Panc1 (cell line): ENCODE measurements at places on chromosomes 2 and 18.

- no peak for DNase-seq
These were observed at the start of gene DIPK1C for GRCh38 chr18:74457043-74457724. TSS of gene DIPK1C (minus strand) at chr18:74457308. CDS start at chr18:74457259, 49 bp downstream.

DNA sequence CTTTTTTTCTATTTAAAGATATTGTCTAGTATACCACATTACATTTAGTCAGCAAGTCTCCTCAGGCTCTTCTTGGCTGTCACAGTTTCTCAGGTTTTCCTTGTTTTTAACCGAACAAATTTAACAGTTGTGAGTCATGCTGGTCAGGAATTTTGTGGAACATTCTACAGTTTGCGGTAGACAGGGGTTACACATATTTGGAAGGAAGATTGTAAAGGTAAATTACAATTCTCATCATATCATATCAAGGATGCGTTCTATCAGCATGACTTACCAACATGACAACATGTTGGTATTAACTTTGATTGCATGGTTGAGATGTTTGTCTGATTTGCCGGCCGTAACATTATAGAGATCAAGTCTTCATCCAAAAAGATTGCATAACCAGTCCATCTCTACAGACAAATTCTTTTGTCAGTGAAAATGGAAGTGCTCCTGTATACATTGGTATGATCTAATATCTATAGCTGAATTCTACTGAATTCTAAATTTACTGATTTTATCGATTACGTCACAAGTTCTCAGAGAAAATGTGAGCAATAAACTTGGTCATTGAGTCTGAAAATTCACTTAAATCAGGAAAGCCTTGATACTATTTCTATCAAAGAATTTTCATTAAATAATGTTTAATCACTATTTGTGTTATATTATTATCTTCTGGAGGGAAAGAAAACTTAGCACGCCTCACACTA, 664.4 kb upstream of the SLC8A1 start:
- no peak for DNase-seq

DNA sequence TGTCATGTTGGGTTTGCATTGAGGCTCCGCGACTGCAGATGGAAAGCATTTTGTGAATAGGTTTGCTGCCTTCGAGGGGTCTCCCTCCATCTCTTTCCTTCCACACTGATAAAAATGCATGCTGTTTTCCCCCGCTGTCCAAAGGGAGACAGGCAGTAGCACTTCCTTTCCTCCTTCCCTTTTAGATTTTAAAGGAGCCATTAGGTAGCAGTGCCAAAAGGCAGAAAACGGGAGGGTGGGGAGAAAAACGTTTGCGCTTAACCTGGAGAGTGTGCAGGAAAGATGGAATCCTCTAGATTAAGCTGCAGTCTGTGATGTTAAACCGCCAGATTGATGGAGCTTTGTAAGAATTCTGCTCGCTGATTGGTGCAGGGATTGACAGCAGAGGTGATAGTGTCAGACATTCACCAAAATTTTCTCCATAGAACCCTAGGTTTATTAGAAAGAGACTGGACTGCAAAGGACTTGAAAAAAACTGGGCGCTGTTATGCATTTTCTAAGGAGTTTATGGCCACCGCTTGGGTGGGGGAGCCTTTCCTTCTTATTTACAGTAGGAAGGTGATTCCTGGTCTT, 688 bp downstream of the MAPRE2 start:
- no peak for DNase-seq

- no peak for DNase-seq
These were observed 1.7 kb upstream of the GMPPA start for GRCh38 chr2:219496825-219497494.

- no peak for DNase-seq
These were observed 12.4 kb downstream of the TFCP2L1 start for GRCh38 chr2:121272596-121272995.

DNA sequence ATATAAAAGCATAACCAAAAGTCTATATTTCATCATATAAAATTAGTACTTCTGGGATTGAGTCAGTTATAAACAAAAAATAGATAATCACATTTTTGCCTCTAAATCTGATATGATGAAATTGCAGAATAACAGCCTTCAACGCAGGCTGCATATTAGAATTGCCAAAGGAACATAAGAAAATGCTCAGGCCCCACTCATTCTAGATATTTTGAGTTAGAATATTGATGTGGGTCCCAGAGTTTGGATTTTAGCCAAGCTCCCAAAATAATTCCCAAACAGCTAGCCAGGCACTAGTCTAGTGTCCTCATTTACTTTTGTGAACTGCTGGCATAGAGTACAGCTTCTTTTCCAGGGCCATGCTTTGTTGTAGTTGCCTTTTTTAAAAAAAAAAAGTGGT, 63.5 kb downstream of the ZDBF2 start:
- DNase-seq, result no peak

- no peak for DNase-seq
These were observed 6.5 kb downstream of the SH3BP4 start for GRCh38 chr2:234958311-234958710.

DNA sequence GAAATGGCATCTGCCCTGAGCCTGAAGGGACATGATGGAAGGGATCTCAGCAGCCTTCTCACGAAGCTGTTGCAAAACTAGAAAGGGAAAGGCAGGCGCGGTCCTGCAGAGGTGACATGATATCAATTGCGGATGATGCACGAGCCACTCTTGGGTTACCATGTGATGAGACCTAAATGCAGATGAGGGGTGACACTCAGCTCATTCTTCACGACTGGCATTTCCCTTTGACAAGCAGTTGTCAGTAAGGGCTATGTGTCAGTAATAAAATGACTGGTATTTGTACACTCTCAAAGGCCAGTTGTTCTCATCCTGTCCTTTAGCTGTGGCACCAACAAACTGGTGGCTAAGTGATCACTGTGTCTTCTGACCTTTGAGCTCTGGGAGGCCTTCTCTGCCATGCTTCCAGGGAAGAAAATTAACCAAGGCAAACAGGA, 273.6 kb downstream of the ETAA1 start:
- DNase-seq, result no peak

- DNase-seq, result no peak
These were observed 145.9 kb upstream of the RBMS1 start for GRCh38 chr2:160639472-160639871.

DNA sequence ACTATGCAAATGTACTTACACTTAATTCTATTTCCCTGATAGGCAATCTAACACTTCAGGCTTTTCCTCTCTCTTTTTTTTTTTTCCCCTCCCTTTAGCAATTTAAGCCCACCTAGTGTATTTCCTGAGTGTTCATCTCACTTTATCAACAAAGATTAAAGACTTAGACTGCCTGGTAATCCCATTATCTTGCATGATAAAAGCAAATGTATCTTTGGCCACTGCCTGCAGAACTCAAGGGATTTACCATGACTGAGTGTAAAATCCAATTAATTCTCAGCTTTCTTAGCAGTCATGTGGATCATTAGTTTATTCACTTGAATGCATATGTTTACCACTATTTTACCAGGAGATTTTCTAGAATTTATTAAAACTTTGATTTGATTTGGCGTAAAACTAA, 1102.2 kb upstream of the GYPC start:
- no peak for DNase-seq

DNA sequence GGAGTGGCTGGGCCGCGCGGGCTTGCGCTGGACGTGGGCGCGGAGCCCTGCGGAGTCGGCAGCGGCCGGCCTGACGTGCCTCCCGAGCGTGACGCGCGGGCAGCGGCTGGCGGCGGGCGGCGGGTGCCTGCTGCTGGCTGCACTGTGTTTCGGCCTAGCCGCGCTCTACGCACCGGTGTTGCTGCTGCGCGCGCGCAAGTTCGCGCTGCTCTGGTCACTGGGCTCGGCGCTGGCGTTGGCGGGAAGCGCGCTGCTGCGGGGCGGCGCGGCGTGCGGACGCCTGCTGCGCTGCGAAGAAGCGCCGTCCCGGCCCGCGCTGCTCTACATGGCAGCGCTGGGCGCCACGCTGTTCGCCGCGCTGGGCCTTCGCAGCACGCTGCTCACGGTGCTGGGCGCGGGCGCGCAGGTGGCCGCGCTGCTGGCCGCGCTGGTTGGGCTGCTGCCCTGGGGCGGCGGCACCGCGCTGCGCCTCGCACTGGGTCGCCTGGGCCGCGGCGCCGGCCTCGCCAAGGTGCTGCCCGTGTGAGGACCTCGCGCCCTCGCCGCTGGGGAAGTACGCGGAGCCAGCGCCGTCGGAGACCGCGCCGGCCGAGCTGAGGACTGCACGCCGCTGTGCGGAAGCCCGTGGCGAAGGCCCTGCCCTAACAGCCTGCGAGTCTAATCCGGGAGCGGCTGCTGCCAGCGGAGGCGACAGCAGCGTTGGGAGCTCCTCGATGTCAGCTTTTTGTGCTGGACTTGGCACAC, 526 bp downstream of the SFT2D3 start:
- no peak for DNase-seq

- no peak for DNase-seq
These were observed 889 bp downstream of the ZC3H15 start for GRCh38 chr2:186486651-186487647.

DNA sequence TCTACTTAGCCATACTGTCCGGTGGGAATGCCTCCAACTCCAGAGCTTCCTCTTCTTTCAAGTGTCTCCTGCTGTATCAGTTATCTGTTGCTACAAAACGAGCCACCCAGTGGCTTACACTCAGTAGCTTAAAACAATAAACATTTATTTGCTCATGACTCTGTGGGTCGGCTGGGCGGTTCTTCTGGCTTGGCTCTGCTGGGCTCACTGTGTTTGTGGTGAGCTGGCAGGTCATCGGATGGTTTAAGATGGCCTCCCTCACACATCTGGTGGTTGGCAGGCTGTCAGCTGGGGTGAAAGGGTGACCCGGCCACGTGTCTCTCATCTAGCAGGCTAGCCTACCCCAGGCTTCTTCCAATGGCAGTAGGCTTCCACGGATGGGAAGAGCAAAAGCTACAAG, 122.4 kb upstream of the SLC1A4 start:
- no peak for DNase-seq

DNA sequence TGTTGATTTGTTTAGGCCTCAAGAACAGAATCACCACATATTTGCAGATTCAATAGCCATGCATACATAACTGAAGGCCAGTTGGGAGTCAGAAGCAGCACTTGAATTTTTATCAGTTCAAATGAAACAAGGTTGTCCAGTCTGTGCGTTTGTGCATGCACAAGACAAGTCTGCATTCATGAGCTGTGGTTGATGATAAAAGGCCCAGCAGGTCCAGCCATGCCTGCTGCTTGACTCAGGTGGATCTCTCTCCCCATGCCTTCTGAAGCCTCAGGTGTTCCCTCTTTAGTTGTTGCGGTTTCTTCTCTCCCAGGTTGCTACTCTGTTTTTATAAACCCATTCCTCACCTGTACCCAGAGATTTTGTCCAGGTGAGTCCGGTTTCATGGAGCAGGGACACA, 124.5 kb downstream of the CCDC102B start:
- no peak for DNase-seq

GRCh38 chr2:35522450-35522849, 833.1 kb upstream of the CRIM1 start:
- no peak for DNase-seq

- no peak for DNase-seq
These were observed 3.8 kb upstream of the OSR1 start for GRCh38 chr2:19362094-19362754.

DNA sequence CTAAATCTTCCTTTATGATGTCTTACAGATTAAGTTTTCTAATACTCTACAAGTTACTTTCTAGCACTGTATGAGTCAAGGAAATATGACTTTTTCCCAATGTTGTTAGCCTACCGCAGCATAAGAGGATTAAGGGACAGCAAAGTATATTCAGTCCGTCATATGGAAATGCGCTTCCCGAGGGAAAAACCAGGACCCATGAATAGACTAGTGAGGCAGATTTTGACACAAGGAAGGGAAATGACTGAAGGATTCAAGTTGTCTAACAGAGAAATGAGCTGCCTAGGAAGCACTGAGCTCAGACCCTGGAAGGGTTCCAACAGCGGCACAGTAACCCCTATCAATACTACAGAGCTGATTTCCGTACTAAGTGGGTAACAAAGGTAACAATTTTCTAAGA, 12.0 kb downstream of the SEPTIN10 start:
- DNase-seq, result no peak

GRCh38 chr2:120785228-120785966, 49.7 kb downstream of the GLI2 start:
- no peak for DNase-seq

DNA sequence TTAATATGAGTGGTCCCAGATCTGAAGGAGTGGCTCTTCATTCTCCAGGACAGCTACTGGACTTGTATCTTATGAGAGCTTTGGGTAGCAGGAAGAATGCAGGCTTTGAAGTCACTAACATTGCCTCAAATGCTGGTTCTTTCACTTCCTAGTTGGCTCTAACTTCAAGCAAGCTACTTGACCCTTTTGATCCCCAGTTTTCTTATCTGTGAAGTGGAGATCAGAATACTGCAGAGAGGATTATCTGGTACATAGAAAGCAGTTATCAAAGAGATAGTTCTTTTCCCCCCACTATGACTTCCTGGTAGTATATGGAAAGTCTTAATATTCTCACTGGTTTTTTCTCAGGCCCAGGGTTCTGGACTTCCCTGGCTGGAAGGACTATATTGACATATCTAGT, 3.4 kb upstream of the PLCL1 start:
- DNase-seq, result no peak

- no peak for DNase-seq
These were observed 21.9 kb upstream of the SEMA4C start for GRCh38 chr2:96891591-96892333.

GRCh38 chr2:145931781-145932395, 1412.0 kb upstream of the ZEB2 start:
- no peak for DNase-seq

- no peak for DNase-seq
These were observed 1.1 kb downstream of the FECH start for GRCh38 chr18:57585421-57585820.

GRCh38 chr18:79156327-79156726, 87.1 kb downstream of the ATP9B start:
- no peak for DNase-seq

DNA sequence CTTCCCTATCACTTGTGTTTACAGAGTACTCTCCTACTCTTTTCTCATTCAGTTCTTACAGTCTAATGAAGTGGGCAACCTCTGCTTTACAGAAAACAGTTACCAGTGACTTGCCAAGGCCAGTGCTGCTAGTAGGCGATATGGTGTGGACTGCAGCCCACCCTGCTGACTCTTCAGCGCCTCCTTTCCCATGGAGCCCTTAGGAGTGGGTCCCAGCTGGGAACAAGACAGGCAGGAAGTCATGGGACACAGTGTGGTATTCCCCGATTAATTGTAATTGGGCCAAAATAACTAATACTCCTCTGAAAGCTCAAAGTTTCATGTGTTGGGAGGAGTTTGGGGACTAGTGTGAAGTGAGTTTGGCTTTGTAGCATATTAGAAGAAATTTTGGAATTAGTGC, 120.1 kb upstream of the EML6 start:
- DNase-seq, result no peak

GRCh38 chr2:118607641-118608040, 239.8 kb downstream of the EN1 start:
- no peak for DNase-seq

DNA sequence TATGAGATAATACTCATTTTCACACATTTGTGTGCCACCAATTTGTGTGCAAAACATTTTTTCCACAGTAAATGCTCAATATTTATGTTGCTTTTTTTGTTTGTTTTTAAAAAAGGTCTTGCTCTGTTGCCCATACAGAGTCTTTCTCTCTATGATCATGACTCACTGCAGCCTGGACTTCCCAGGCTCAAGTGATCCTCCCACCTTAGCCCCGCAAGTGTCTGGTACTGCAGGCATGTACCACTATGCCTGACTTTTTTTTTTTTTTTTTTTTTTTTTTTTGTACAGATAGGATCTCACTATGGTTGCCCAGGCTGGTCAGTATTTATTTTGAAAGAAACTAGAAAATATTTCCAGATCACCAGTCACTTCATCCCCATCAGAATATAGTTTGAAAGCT, 297.8 kb upstream of the GYPC start:
- no peak for DNase-seq

GRCh38 chr18:78480262-78481054, 499.2 kb upstream of the SALL3 start:
- DNase-seq, result no peak
